ENCODE measurements at places on chromosomes 7 and 10.

DNA sequence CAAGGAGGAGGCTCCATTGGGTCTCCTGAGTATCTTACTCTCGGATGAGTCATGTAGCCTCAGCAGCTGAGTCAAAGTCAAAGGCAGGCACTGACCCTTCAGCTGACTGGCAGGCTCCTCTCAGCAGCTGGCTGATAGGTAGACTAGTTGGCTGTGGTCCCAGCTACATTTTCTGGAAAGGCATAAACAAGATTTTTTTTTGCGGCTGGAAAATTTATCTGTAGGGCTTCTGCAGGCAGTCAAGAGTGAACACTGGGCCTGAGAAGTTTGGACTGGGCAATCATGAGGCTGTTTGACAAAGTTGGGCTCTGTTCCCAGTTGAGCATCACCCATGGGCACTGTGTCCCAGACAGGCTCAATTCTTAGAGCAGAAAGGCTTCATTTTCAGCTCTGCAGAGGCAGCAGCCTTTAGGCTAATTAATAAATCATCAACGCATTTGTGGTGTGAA, 796.2 kb downstream of the CCSER2 start:
- no peak for DNase-seq

DNA sequence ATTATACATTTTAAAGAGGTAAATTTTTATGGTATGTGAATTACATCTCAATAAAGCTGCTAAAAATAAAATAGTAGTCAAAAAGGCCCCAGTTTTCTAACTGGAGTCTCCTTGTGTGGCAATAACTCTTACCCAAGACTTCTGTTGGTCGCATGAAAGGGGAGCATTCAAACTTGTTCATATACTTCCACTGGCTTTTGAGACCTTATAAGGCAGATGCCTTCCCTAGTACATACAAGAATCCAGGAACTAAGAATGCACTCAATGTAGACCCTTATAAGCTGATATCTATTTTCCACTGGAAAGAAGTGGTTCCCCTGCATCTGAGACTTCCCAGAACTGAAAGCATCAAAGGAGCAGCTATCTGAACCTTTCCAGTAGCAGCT, 13.0 kb downstream of the BCAP29 start:
- DNase-seq: no peak

- DNase-seq: no peak
These were observed 38.9 kb upstream of the TOMM7 start for GRCh38 chr7:22861576-22861975.

DNA sequence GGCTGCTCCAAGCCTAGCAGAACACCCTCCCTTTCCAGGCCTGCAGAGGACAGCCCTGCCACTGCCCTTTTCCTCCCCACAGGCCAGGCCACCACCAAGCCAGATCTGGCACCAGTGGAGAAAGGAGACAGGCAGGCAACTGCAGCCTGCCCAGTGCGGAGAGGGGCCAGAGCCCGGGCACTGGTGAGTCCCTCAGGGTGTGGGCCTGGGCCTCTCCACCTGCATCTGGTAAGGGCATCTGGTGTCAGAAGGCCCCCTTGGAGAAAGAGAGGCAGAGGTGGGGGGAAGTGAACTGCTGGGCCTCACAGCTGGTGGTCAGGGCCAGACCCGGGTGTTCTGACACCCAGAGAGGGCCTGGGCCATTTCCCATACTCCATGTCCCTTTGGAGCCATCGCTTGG, 27.9 kb downstream of the ZNF783 start:
- no peak for DNase-seq

- no peak for DNase-seq
These were observed 26.3 kb downstream of the FAM107B start for GRCh38 chr10:14748441-14748840.

- peak; percentile 81 for DNase-seq
These were observed 1.9 kb downstream of the SLC29A4 start for GRCh38 chr7:5284304-5285281.

- no peak for DNase-seq
These were observed 174.4 kb upstream of the KIAA1217 start for GRCh38 chr10:24034571-24034970.

DNA sequence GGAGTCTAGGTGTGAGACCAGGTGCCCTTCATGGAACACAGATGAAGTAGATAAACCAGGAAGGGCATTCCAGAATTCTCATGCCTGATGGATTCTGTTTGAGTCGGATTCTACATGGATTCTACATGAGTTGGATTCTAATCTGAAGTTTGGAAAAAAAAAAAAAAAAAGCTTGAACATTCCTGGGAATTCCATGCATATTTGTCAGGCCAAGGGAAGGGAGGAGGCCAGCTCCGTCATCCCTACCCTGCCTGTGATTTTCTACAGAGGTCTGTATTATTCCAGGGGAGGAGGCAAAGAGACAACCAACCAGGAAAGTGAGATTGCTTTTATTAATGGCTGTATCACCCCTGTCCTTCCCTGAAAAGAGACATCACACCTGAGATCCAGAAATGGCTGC, 27.8 kb upstream of the EBLN1 start:
- DNase-seq: no peak

GRCh38 chr10:71438761-71439160, 42.0 kb downstream of the CDH23 start:
- DNase-seq: no peak

GRCh38 chr10:43384252-43385221, 13.1 kb downstream of the FXYD4 start:
- no peak for DNase-seq

- DNase-seq: no peak
These were observed 572.6 kb downstream of the PTPRN2 start for GRCh38 chr7:158014976-158015375.

DNA sequence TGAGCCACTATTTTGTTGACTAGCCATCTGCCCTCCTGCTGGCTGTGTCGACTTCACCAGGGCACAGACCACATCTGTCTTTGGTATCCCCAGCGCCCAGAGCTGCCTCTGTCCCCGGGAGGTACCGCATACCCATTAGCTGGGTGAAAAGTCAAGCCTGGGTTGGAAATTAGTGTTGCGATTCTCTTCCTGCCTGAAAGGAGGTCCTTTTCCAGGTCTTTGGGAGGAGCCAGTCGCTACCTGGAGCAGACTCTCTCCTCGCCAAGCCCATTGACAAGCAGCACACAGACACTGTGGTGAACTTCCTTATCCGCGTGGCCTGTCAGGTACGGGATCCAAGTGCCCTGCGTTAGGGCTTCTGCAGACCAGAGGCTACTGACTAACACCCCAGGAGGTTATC, 79.4 kb downstream of the TRRAP start:
- DNase-seq: no peak

DNA sequence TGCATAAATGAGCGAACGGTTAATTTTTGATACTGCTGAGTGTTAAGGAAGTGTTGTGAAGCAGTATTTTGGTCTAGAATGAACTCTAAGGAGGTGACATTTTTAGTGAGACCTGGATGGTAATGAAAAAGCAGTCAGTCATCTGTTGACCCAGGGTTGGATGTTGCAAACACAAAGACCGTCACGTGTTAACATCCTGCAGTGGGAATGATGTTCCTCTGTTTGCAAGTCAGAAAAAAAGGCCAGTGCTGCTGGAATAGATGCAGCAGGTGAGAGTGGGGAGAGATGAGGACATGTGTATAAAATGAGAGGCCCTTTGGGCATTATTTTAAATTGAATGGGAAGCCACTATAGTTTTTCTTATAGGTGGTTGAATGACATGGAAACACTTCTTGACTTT, 39.3 kb downstream of the INSYN2A start:
- DNase-seq: no peak
